ENCODE measurements at places on chromosomes 12 and 14.

DNA sequence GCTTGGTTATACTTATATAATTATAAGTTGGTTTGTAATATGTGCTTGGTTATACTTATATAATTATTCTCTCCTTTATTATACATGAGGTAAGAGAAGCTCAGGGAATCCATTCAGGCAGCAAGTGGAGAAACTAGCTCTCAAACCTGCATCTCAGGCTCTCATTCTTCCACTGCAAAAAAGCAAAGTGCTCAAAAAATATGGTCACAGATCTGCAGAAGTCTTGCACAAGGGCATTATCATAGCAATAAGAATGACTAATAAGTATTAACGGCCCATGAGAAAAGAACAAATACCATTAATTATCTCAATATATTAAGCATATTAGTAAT, 476 bp upstream of the TRAFD1 start:
- no peak for DNase-seq

DNA sequence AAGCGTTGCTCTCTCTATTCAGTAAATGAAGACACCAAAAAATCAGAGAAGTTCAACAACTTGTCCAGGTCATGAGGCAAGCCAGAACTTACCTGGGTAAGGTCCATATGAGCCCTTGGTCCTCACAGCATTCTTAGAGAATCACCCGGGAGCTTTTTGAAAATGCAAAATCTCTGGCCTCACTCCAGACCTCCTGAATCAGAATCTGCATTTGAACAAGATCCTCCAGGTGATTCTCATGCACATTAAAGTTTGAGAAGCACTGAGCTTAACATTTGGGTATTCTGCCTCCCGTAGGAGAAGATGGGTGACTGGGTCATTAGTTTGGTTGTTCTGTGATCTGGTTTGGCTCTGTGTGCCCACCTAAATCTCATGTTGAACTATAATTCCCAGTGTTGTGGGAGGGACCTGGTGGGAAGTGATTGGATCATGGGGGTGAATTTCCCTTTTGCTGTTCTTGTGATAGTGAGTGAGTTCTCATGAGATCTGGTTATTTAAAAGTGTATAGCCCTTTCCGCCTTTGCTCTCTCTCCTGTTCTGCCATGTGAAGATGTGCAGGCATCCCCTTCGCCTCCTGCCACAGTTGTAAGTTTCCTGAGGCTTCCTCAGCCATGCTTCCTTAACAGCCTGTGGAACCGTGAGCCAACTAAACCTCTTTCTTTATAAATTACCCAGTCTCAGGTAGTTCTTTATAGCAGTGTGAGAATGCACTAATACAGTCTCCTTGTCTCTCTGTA, 221.2 kb downstream of the RAD51B start:
- DNase-seq, result no peak

GRCh38 chr12:9619411-9620179, 11.9 kb upstream of the KLRB1 start:
- DNase-seq, result no peak

DNA sequence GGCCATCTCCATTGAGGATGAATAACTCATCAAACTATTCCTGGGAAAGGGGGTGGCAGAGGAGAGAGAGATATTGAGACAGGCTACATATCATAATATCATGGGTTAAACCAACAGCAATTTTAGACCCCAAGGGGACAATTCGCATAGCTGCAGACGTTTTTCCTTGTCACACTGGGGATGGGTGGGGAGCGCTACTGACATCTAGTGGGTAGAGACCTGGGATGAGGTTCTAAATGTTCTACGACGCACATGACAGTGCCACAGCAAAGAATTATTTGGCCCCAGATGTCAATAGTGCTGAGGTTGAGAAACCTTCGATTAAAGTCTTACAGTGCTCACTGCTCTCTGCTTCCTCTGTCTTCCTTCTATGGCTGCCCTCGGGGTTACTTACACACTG, 425.6 kb downstream of the NRXN3 start:
- DNase-seq, result no peak

DNA sequence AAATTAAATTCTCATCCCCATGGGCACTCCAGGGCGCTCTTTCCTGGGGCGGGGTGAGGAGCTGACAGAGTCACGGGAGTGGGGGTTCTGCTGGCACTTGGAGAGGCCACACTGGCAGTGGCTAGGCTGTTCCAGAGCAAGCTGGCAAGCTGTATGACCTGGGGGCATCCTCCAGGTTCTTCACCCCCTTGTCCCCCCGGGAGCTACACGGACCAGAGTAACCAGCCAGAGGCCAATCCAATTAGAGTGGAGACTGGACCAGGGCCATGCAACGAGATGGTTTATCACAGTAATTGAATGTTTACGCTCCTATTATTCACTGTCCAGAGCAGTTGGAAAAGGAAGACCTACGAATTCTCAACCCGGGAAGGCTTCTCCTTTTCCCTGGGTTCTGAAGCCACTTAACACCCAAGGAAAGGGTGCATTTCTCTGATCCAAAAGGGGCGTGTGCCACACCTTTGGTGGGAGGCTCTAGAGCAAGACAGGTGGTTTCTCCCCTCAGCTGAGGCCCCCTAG, 43.8 kb upstream of the PNMA1 start:
- no peak for DNase-seq

DNA sequence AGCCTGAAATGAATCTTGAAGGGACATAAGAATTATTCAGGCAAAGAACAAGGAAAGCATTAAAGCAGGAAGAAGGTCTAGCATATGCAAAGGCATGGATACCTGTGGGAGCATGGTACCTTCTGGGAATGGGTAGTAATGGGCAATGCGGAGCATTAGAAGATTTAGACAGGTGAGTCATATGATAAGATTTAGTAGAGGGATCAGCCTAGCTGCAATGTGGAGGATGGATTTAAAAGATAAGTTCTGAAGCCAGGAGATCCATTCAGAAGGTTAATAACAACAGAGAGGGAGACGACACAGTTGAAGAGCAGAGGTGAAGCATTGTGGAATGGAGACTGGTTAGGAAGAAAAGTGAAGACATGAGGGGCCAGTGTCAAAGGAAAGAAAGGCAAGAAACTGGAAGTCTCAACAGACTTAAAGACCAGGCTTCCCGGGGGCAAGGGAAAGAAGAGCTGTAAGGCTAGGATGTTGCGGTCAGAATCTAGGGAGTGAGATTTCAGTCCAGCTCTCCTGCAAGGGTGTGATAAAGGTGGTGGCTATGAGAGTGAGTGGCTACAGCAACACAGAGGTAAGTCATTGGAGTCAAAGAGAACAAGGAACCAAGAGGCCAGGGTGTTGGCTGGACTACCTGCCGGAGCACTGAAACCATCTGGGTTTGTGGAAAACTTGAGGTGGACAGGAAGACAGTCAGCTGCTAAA, 5.6 kb upstream of the STAT6 start:
- no peak for DNase-seq

- peak; percentile 13 for DNase-seq
Observed at GRCh38 chr12:67394550-67394949, 125.4 kb downstream of the CAND1 start.
